ENCODE measurements at places on chromosomes 11 and 22.

DNA sequence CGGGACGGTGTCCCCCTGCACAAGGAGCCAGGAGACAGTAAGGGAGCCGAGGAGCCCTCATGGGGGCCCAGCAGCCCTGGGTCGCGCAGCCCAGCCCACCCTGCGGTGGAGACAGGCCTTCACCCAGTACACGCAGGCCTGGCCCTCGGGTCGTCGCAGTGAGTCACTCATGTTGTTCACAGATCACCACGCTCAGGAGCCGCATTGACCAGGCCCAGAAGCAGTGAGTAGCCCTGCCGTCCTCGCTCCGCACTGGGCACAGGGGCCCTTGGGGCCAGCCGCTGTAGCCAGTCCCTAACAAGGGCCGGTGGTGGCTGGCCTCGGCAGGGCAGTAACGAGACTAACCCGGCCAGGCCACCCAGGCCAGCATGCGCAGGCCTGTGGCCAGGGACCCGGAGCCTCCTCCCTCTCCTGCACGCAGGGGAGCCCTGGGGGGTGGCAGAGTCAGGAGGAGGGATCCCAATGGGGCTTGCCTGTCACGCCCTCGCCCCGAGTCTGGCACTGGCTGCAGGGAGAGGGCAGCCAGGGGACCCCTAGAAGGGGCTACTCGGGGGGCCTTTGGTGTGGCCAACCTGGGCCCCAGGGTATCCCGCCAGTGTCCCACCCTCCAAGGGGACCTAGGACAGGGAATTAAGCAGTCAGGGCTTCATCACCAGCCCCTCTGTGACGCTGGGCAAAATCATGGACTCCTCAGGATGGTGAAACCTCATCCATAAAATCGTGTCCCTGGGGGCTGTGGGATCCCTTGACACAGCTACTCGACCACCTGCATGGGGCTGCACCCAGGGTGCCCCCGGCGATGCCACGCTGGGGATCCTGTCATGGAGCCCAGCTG, 10.1 kb upstream of the MRPL23 start:
- no peak for DNase-seq

GRCh38 chr22:31588970-31589675, 72.9 kb downstream of the PISD start:
- no peak for DNase-seq

DNA sequence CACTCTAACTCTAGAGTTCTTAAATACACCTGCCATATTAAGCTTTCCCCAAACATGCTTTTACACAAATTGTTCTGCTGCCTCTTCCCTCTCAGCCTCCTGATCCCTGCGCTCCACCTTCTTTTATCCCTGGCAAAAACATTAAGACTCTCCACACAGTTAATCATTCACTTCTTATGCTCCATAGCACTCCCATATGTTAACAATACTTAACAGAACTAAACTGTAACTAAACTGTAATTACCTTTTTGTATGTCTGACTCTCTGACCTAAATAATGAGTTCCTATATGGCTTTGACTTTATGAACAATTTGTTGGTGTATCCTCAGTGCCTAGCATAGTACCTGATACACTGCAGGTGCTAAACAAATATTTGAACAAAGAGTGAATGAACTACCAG, 71.8 kb downstream of the BTBD10 start:
- no peak for DNase-seq

DNA sequence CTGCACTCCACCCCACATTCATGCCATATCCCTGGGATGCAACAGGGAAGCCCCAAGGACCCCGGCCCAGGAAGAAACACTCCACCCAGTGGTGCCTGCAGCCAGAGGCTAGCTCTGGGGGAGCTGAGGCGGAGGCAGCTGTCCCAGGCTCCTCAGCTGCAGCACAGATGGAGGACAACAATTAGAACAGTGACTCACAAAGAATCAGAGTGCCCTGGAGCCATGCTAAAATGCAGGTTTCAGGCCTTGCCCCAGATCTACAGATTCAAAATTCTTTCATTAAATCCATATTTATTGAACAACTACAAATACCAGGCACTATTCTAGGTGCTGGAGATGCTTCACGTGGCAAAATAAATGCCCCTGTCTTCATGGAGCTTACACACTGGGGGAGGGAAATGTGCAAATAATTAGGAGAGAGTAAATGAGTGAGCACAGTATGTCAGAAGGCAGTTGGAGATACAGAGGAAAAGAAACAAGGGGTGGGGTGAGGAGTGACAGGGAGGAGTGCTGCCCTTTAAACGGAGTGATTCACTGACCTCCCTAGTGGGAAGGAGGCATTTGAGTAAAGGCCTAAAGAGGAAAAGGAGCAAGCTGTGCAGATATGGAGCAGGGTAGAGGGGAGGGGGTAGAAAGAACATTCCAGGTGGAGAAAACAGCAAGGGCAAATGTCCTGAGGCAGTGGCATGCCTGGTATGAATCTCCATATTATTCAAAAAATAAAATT, 73.3 kb upstream of the CSNK2A3 start:
- no peak for DNase-seq

- DNase-seq: no peak
Measured at GRCh38 chr11:17596711-17597110, 49.7 kb downstream of the OTOG start.

GRCh38 chr22:30277547-30278344, 11.1 kb upstream of the OSM start:
- DNase-seq: no peak

GRCh38 chr11:70024773-70025045, 53.4 kb upstream of the ANO1 start:
- DNase-seq: no peak

DNA sequence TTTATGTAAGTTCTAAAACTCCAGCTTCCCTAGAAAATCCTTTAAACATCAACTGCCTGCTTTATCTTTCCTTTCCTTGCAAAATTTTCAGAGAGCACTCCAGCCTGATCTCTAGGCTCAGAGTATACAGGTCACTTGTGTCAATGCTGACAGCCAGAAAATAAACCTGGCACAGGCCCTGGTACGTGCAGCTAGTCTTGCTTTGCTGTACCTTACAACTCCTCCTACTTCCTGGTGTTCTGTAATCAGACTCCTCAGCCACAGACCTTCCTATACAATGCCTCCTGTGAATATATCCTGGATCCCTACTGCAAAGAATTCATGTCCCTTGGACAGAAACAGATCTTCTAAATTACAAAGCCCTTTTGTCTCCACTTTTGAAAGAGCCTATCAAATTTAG, 24.2 kb upstream of the TMEM123 start:
- no peak for DNase-seq

GRCh38 chr11:2975594-2975993, 16.5 kb downstream of the NAP1L4 start:
- DNase-seq: no peak

DNA sequence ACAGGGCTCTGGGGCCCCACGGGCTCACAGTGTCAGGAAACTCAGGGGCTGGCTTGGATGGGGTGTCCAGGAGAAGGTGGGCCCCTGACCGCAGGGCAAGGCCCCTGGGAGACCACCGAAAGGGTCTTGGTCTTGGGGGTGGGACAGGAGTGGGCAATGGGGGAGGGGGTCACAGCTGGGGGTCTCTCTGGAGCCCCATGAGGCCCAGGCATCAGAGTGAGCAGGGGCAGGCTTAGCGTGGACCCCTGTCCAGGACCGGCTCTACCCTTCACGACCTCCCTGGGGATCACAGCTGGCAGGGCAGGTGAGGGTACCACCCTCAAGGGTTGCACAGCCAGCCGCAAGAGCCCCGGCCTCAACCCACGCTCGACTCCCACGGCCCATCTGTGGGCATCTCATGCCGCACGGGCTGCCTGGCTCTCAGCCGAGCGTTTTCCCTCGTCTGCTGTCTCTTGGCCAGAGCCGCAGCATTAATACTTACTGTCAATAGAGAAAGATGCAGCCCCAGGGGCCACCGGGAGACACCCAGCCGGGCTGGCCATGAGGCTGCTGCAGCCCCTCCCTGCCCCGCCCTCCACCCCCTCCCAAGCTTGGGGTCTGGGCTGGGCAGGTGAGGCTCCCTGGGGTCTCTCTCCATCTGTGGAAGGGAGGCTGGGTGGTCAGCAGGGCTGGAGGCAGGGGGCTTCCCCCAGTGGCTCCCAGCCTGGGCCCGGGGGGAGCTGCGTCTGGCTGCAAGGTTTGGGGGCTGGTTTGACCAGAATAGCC, 662 bp downstream of the MUC5B start:
- no peak for DNase-seq

GRCh38 chr11:121591405-121592033, 138.8 kb upstream of the SORL1-AS1 start:
- DNase-seq: peak; percentile 39

DNA sequence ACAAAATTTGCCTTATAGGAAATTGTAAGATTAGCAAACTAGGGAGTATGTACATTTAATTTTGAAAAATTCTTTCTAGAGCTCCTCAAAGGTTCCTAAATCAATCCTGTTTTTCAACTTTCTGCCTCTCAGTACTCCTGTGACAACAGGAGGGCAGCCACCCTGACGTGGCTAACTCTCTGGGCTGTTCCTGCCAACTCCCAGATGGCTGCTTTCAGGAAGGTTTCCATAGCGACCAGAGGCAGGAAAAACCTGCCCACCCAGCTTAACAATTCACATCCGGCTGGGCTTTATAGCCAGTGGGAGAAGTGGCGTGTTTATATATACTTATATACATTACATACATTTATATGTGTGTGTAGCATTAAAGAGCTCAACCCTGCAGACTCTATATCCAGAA, 26.5 kb downstream of the SGSM3 start:
- peak; percentile 73 for DNase-seq

DNA sequence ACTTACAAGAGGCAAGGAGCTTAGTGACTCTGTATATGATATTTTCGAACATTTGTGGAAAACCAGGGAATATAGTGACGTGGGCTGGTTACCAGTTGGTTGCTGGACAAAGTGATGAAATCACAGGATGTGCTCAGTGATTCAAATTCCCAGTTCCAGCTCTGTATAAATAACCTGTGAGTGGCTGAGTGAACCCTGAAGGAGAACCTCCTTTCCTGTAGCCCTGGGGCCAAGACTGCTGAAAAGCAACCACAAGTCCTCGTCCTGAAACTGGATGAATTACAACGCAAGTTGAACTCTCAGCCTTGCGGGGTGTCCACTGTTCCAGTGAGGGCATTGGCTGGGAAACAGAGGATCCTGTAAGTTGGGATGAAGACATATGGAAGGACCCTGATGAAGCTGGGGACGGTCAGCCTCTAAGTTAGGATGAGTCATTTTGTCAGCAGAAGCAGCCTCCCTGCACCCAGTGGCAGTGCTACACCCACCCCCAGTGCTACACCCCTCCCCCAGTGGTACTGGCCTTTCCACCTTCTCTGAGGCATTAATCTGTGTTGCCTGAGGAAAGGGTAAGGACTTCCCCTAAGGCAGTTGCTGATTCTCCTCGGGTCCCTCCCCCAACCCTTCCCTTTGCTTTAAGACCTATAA, 22.0 kb upstream of the CD81 start:
- no peak for DNase-seq

GRCh38 chr11:11170352-11171084, 182.5 kb downstream of the CSNK2A3 start:
- DNase-seq: no peak

DNA sequence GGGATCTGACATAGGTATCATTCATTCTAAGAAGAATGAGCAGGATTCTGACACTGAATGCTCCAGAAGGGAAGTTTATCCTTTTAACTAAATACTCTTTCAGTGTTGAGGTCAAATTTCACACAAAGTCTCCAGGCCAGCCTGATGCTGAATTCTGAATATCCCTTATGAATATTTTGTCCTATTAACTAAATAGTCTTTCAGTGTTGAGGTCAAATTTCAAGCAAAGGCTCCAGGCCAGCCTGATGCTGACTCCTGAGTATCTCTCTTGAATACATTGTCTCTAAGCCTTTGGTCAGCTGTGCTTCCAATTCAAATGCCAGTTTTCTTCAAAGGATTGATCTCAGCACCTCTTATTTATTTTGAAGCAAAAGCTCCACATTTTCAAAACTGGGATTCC, 676.8 kb downstream of the NTM start:
- DNase-seq: no peak

DNA sequence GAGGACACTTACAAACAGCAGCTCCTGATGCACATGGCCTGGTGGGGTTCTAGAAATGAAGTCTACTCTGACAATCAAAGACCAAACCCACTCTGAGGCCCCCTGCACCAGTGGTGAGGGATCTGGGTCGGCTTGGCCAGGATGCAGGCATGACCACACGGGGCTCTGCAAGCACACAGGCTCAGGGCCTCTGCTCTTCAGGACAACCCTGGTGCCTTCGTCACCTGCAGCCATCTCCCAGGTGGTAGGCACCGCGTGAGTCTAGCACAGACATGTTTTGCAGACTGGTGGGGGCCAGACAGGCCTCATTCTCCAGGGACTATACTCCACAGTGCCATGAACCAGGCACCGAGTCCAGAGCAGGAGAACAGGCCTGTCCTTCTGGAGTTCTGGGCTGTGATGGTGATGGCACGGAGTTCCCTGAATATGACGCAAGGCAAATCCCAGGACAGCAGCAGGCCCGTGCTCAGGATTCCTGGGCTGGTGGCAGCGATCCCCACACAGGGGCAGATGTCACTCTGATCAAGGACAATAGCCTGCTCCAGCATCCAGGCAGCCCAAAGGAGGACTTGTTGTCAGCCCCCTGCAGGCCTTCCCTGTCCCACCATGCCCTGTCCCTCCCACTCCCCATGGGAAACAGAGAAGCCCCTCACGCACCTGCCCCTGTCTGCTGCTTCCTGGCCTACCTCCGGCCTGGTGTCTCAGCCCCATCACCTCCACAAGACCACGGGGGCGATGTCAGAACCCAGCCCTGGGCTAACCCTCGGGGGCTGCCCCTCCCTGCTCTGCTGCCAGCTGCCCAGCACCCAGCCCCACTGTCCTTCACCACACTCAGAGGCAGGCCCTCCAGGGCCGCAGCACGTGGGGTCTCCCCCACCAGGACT, 36.1 kb downstream of the GNB1L start:
- no peak for DNase-seq

- DNase-seq: no peak
Measured at GRCh38 chr11:2094354-2095197, 44.6 kb downstream of the IGF2 start.

GRCh38 chr22:46650078-46650810, 30.1 kb downstream of the GRAMD4 start:
- DNase-seq: no peak

GRCh38 chr11:124717786-124718651, 21.7 kb upstream of the NRGN start:
- no peak for DNase-seq

- DNase-seq: no peak
Measured at GRCh38 chr11:126419801-126420697, 64.6 kb downstream of the ST3GAL4 start.

- peak; percentile 10 for DNase-seq
Measured at GRCh38 chr11:17528181-17528691, 16.0 kb downstream of the USH1C start.
